ENCODE measurements at places on chromosomes 5 and 9.

DNA sequence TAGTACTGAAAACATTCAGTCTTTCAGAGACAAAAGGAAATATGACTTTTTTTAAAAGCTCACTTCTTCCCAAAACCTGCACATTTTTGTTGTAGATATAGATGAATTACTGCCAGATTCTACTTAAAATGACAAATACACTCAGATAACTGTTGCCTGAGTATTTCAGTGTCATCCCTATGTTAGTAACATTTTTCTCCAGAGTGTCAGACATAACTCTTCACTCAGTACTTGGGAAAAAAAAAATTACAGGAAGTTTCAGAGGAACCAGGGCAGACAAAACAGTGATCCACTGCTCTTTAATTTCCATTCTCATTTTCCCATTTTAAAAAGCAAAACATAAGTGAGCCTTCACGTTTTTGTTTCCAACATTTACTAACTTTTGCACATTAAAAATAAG lies 79.3 kb upstream of the ITGA1 start:
- no peak for DNase-seq

GRCh38 chr5:112491257-112491656 lies 72.2 kb upstream of the EPB41L4A start:
- no peak for DNase-seq

DNA sequence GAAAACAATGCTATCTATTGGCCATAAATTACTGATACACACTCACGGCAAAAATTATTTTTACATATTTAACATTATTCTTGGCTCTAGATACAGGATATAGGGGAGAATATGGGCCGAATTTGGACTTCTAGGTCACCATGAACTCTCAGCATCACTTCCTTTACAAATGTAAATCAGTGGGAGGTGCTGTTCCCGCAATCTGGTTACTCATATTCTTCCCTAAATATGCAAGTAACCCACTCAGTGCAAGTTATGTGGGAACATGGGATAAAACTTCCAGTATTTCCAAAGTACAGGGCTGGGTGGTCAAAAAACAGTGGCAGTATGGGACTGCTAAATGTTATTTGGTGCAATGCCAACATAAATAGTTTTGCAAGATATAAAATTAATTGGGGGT lies 145.6 kb downstream of the PPP2R2B start:
- no peak for DNase-seq

GRCh38 chr5:133926489-133927299 lies 41.7 kb downstream of the C5orf15 start:
- DNase-seq, result peak; percentile 30

GRCh38 chr9:127586537-127586936 lies 25.5 kb upstream of the STXBP1 start:
- DNase-seq, result peak; percentile 75

DNA sequence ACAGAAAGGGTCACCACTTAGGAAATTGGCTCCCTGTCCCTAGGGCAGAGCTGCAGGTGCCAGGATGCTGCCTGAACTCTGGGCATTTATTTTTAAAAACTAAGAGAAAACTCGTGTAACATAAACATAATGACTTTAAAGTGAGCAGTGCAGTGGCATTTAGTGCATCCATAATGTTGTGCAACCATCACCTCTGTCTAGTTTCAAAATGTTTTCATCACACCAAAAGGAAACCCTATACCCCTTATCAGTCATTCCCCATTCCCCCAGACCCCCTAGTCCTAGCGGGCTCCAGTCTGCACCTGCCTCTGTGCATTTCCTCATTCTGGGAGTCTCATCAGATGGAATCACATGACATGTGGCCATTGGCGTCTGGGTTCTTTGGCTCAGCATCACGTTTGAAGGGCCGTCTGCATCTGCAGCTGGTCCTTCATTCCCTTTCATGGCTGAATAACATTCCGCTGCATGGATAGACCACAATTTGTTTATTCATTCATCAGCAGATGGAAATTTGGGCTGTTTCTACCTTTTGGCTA lies 55.8 kb downstream of the NSG2 start:
- DNase-seq, result no peak

DNA sequence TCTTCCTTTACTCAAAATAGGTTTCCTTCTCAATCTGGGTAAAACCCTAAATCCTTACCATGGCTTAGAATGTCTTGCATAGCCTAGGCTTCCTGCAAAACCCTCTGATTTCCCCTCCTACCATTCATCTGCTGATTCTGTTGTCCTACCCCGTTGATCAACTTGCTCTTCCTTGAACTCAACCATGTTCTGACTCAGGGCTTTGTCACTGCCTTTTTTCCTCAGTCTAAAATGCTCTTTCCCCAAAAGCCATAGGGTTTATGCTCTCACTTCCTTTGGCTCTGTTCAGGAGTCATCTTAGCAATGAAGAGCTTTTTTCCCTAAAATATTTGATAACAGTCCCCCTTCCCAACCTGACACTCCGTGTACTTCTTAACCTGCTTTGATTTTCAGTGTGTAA lies 79.4 kb upstream of the IZUMO3 start:
- DNase-seq, result no peak

GRCh38 chr5:68074048-68074632 lies 141.4 kb upstream of the PIK3R1 start:
- DNase-seq, result no peak

GRCh38 chr5:133523013-133523658 lies 89.2 kb downstream of the FSTL4 start:
- DNase-seq, result no peak

- no peak for DNase-seq
Measured at GRCh38 chr5:43049236-43049635, 9.1 kb upstream of the ANXA2R start.

GRCh38 chr9:103997856-103998370 lies 96.2 kb upstream of the SMC2 start:
- no peak for DNase-seq

GRCh38 chr5:144711172-144711571 lies 540.5 kb downstream of the KCTD16 start:
- no peak for DNase-seq

GRCh38 chr5:37738057-37738691 lies 101.7 kb downstream of the GDNF start:
- no peak for DNase-seq

- no peak for DNase-seq
Measured at GRCh38 chr5:148499452-148499851, 115.7 kb downstream of the FBXO38 start.

- DNase-seq, result no peak
Measured at GRCh38 chr5:68544648-68545552, 329.3 kb downstream of the PIK3R1 start.

DNA sequence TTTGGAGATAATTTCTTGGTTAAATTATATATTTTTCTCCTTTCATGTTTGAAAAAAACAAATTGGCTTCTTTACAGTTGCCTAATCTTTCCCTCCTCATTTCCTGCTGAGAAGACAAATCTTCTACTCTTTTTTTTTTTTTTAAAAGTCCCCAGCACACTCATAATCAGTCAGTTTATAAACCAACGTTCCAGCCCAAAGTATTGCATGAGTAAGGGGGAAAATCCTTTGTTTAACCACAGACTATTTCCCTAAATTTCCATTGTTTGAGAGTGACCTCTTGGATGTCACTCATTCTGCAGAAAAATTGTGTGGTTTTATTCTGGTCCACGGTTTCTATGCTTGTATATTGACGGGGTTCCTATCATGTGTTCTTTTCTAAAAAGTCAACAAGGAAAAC lies 55.1 kb upstream of the TLR4 start:
- DNase-seq, result no peak

- no peak for DNase-seq
Measured at GRCh38 chr9:94057918-94058317, 26.3 kb upstream of the PTPDC1 start.

GRCh38 chr5:107539726-107540330 lies 130.9 kb downstream of the EFNA5 start:
- DNase-seq, result no peak

GRCh38 chr5:2136728-2137333 lies 254.1 kb upstream of the IRX4 start:
- no peak for DNase-seq

DNA sequence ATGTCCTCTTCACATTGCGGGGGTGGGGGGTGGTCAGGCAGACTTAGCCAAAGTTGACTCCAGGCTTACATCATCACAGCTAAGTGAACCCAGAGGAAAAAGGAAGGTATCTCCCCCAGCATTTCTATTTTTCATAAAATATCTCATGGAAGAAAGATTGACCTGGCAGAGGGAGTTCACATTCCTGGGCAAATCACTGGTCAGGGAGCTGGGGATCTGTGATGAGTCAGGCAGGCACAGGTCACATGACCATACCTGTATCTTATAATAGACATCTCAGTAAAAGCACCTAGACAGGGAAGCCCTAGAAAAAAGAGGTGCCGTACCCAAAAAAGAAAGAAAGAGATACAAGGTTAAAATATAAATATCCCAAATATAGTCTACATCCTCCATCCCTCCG lies 57.3 kb upstream of the WWC1 start:
- DNase-seq, result no peak
